ENCODE measurements at places on chromosomes 2 and 18.
A peak's percentile ranks its signal among the peaks of the same experiment; 100 is the strongest.

DNA sequence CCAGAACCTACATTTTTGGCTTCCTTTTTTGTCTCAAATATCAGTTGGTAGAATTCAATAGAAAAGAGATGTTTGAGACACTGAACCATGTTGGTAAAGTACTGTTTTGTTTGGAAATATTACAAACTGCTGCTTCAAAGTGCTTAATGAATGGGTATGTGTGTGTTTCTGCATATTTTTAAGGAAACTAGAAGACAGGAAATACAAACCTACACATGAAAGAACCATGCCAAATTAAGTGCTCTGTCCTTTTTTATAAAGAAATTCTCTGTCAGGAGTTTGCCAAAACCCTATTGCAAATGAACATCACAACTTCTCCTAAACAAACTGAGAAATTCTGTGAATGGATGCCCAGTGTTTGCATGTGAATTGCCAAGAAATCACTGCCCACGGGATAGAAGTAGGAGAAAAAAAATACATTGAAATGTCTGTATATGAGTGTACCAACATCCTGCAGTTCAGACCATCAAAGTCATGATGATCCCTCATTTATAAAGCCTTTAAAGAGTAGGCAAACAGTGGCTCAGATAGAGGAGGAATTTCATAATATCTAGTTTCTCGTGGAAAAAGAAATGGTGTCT lies 69.6 kb upstream of the RND3 start:
- no peak for DNase-seq

- no peak for DNase-seq
Measured at GRCh38 chr2:120012363-120012762, 514 bp upstream of the EPB41L5 start.

DNA sequence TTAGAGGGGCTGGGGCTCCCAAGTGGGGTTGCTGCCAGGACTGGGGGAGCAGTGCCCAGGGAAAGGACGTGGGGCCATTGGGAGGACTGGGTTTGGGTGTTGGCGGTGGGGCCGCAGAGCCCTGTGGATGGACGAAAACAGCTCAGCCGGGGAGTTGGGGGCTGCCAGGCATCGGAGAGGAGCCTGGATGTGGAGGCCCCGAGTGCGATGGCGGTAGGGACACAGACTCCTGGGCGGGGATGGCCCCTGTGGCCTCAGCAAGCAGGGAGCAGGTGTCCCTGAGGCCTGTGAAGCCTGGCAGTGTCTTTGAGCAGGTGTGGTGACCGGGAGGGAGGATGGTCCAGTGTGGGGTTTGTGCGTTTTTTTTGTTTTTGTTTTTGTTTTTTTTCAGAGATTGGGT lies 13.3 kb downstream of the CTDP1 start:
- DNase-seq: no peak

- DNase-seq: no peak
Measured at GRCh38 chr2:211055438-211055837, 499.0 kb downstream of the CPS1 start.

DNA sequence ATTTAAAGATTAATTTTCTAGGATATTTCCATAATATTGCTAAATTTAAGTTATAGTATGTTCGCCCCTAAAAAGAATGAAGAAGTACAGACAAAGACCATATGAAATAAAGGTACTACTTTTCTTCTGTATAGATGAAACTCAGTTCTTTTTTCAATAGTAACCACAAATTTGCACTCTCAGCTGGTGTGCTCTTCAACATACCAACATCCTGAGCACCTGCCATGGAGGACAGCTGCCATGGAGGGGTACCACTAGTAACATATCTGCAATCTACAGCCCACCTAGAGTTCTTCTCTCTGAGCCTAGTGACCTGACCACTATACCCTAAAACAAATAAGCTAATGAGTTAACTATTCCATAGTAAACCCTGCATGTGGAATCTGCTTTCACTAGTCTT lies 36.8 kb upstream of the ERCC3 start:
- no peak for DNase-seq

- DNase-seq: no peak
Measured at GRCh38 chr2:101831351-101831865, 133.9 kb downstream of the MAP4K4 start.

- no peak for DNase-seq
Measured at GRCh38 chr2:230999477-230999876, 3.6 kb downstream of the SPATA3 start.

DNA sequence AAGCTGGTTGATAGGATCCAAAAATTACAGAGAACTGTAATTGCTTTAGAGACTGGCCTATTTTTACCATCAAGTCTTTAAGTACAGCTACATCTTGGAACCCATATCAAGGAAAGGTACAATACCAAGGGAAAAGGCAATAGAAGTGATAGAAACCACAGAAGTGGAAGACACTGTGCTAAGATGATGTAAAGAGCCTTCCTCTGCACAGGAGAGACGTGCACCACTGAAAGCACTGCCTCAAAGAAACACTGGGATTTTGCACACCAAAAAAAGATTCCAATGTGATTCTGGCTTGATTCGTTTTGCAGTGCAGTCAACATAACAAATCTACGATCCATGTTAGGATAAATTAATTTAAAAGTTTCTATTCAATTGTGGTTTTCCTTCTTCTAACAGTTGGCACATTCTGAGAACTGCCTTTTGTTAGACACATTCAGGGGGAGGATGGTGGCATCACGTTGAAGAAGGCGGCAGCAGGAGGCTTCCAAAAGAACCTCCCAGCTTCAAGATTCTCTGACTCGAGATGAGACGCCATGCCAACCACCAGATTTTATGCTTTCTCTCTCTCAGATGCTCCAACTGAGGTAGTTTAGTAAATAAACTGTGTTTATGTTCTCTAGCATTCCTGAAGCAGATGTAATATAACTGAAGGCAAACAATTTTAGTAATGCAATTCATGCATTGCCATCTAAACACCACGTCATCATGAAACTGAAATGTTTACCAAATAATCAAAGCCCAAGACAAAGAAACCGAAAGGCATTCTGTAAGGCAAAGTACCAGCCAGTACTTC lies 102.9 kb downstream of the BCL2 start:
- no peak for DNase-seq

DNA sequence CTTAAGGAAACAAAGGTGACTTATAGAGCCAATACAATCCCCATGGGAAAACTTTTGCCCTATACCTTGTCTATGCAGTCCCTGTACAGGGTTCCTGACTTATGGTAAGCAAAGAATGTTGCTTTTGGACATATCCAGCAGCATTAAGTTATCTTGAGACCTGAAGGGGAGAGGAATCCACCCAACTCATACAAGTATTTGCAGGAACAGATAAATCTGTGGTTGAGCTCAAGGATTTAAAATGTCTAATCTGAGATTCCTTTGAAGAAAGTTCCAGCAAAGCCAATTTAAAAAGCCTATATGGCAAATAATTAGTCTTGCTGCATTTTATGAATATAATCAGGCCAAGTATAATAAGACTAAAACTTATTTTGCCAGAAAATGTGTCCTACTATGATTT lies 739.5 kb upstream of the CDH2 start:
- DNase-seq: no peak

DNA sequence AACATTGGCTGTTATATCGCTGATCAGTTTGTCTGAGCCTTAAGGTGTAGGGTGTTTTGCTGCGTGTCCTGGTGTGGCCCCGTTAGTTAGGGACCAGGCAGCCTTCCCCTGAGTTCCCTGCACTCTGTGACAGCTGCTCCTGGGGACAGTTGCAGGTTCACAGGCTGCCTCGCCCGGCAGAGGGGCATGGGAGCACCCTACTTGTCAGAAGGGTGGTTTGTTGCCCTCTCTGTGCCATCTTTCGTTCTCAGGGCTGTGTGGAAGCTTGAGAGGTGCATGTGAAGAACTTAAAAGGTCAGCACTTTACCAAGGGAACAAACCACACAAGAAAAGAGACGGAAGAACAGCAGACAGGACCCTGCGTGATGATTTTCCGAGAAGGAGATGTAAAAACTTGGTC lies 159.6 kb downstream of the LDLRAD4 start:
- DNase-seq: no peak

DNA sequence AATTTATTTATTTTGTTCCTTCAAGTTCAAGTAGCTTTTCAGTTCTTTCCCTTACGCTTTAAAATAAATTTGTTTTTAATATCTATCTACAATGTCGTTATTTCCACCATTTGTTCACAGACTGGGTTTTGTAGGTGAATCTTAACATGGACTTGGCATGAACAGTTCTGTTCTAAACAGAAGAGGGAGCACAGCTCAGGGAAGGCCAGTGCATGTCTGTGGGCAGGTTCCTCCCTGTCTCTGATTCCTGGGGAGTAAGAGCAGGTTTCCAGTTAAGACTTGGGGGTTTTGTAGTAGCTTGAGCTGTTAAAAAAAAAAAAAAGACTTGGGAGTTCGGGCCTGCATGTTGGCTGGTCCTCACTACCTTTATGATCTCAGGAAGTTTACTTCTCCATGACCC lies 11.1 kb downstream of the TTL start:
- no peak for DNase-seq

DNA sequence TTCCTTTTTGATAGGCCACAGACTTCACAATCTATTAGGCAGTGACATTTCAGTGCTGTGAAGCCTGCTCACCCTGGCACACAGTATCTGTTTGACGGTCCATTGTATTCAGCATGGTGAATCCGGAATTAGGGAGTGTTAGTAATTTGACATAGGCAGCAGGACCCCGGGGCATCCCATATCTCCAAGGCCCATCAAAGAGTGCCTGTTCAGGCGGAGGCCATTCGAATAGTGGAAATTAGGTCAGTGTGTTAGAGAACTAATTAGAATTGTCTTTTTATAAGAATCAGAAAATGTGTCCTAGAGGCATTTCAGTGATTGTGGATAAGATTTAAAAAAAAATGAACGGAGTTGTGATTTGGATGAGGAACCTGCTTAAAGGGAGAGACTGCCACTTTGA lies 818.8 kb upstream of the SOX11 start:
- no peak for DNase-seq

- no peak for DNase-seq
Measured at GRCh38 chr2:232731470-232731869, 34.3 kb downstream of the GIGYF2 start.

DNA sequence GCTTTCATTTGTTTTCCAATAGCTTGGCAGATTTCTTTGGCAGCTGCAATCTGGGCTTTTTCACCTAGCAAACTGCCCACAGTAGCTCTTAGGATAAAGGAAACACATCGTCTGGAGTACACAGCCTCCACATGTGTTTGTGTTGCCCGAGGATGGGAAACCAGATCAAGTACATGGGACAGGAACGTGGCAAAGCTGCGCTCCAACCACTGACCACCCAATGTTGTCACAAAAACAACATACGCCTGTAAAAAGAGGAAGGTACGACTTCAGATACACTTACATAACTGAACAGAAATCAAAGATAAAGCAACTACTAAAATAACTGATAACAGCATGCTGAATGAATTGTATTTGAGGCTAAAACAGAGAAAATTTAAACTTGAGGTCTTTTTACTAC lies 15.5 kb downstream of the HEATR5B start:
- DNase-seq: no peak

DNA sequence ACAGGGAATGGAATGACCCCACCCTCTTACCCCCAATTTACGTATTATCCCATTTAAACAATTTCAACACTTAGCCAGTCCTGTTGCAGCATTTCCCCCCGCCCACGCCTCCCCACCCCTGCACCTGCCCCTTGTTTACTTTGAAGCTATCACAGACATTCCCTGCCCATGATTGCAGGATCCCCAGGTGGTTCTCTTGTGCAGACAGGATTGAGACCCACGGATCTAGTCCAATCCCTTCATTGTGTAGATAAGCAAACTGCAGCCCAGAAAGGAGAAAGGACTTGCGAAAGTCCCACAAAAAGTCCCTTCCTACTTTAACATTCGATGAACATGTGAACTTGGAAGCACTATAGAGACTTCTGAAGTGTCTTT lies 38.9 kb downstream of the TMEM17 start:
- DNase-seq: no peak

DNA sequence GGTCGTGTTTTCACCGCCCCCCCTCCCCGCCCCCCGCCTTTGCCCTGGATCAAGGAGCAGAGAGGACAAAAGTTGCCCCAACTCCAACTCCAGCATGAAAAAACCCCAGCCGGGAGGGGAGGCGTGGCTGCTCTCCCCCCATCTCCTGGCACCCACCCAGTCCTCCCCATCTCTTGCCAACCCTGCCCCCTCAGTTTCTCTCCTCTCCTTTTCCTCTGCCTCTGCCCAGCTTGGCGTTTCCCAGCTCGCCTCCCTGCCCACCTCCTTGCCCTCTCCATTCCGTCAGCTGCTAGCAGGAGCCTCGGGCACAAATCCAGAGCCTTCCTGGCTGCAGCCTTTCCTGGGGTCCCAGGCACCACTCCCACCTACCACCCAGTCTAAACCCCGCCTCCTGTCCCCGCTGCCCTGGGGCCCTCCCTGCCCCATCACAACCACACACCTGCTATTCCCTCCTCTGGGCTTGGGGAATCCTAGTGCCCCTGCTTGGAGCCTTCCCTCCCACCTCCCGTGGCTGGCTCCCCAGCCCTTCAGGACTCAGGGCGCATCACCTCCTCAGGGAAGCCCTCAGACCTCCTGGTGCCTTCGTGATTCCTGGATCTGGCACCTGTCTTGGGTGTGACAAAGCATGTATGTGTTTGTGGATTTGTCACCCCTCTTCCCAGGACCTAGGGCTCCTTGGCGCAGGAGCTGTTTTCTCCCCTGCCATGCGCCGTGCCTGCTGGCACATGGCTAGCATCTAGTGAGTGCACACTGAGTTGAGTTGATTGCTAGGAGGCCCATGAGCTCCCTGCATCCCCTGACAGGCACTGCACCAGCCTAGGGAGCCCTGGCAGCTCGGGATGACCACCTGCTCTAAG lies 209.1 kb downstream of the TFCP2L1 start:
- peak; percentile 67 for DNase-seq

GRCh38 chr2:36965751-36966369 lies 476 bp downstream of the STRN start:
- peak; percentile 40 for DNase-seq

DNA sequence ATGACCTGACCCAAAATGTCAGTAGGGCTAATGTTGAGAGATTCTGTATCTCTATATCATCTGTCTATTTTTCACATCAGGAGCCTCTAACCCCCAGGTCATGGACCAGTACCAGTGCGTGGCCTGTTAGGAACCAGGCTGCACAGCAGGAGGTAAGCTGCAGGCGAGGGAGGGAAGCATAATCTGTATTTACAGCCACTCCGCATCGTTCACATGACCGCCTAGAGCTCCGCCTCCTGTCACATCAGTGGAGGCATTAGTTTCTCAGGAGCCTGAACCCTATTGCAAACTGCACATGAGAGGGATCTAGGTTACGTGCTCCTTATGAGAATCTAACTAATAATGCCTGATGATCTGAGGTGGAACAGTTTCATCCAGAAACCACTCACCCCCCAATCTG lies 180.6 kb downstream of the RDH14 start:
- no peak for DNase-seq

- no peak for DNase-seq
Measured at GRCh38 chr2:190036071-190036470, 26.5 kb downstream of the MSTN start.

DNA sequence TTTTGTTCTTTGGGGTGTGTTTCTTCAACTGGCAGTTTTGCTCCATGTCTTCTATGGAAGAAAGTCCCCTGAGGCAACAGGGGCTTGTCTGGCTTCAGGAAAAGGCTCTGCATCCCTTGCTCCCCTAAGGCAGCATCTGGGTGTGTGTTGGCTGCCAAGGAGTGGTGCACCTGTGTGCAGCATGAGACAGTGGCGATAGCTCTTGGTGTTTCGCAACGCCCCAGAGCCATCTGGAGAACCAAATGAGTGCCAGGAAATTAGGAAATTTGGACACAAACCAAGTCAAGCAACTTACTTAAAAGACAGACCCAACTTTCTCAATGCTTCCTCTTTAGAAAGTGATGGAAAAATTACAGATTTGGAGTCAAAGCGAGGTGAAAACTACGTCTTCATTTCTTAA lies 1044.4 kb upstream of the CNTNAP5 start:
- peak; percentile 35 for DNase-seq

All from NCI-H1105 (cell line).